GM03348 (cell line): ENCODE measurements at places on chromosomes 2 and 18.

- DNase-seq, result no peak
These were observed 9.5 kb downstream of the KCNK3 start for GRCh38 chr2:26702025-26702424.

DNA sequence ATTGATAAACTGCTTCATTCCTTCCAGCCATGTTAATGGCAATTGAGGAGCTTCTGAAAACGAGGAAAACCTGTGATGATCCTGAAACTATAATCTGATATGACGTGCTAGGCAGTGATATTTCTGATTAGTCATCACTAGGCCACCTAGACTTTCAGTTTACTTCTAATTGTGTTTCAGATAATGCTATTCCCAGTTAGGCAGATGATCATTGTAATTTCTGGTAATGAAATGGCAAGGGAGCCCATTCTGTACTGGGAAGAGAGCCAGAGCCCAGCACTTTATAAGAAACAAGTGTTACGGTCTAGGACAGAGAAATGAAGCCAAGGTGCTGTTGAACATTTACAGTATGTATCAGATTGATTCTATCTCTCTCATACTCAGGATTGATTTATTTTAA, 106.2 kb downstream of the CPO start:
- DNase-seq, result no peak

- DNase-seq, result no peak
These were observed 150.6 kb downstream of the TMX3 start for GRCh38 chr18:68564351-68564750.

DNA sequence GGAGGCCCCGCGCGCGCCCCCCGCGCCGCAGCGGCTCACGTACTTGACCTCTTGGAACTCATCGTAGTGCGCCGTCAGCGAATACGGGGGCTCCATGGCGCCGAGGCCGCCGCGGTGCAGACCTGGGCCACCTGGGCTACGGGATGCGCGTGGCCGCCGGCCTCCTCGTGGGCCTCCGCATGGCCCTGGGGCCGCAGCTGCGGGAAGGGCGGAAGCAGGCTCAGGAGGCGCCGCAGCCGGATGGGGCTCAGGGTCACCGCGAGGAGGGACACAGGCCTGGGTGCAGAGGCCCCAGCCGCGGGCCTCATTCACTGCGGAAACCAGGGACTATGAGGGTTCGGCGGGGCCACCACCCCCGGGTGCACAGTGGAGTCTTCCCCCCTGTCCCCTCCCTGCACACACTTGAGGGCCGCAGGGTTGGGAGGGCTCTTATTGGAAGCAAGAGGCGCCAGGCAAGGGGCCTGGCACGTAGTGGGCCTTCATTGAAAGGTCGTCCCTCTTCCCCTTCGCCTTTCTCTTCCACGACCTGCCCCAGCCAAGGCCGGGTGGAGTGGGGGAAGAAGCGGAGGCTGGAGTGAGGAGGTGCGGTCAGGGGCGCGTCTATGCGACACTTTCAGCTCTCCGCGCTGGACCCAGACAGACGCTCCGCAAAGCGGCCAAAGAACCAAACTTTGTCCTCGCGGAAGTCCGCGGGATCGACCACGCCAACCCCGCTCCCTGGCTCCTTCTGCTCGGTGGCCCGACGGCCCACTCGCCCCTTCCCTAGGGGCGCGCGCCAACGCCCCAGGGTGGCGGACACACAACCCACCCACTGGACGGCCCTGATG, 863 bp downstream of the ECEL1 start:
- no peak for DNase-seq
